ENCODE measurements at places on chromosomes 6 and 20.
A peak's percentile ranks its signal among the peaks of the same experiment; 100 is the strongest.

GRCh38 chr6:44255105-44255808 is 2.1 kb downstream of the SLC35B2 start:
- no peak for DNase-seq

- DNase-seq = no peak
These were observed 637 bp downstream of the TRPC4AP start for GRCh38 chr20:35091816-35092523.

DNA sequence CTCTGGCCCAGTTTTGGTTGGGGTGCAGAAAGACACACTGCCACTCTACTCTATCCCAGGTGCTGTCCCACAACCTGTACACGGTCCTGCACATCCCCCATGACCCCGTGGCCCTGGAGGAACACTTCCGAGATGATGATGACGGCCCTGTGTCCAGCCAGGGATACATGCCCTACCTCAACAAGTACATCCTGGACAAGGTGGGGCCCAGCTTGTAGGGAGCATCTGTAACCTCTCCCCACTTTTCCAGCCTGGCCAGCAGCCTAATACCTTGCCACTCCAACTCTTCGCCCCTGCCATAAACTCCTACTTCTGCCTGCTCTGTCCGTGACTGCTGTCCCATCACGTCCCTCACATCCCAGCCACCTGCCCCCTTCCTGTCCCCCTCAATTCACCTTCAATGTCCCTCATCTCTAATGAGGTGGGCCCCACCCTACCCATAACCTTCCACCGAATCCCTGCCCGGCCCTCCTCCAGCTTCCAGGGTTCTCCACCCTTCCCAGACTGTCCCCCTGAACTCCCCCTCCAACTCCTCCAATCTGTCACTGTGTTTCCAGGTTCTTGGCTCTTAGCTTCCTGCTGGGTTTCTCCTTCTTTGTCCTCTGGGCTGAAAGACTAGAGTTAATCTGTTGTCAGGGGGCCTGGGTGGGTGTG is 12.1 kb downstream of the DEF6 start:
- DNase-seq = no peak

DNA sequence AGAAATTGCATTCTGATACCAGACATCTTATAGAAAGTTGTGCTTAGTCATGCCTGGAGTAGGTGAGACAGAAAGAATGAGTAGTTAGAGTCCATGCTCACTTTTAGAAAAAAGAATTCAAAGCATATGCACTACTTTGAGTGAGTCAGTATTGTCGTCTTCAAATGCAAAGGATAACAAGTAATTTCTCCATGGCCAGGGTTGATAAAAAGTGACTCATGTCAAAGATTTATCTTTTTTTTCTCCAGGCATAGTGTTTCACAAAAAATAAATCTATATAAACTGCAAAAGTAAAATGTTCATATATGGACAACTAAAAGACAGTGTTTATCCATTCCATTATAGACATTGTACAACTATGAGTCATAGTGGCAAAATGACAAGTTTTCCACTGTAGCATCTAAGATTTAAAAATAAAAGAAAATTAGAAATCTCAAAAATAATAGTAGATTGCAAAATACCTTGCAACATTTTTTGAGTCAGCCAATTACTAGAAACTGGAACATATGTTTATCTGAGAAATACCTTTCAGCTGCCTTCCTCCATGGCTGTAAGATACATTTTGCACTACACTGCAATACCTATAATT is 329.6 kb downstream of the GRIK2 start:
- no peak for DNase-seq

GRCh38 chr6:106811088-106811686 is 163.3 kb downstream of the CD24 start:
- no peak for DNase-seq

DNA sequence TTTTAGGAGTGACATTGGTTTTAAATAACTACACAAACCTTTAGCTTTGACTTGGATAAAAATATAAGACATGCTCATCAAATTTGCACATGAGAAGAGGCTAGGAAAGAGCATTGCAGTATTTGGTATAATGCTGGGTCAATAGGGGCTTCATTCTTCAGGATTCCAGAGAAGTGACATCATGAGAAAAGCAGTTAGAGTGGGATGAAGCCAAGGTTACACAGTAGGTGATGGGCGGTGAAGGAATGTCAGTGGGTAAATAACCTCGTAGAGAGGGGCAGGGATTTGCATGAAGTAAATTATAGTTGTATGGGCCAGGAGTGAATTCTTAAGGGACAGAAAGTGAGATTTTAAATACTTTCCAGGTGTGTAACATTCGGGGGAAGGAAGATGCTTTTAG is 216.2 kb downstream of the RFPL4B start:
- DNase-seq = peak; percentile 84

- DNase-seq = no peak
These were observed 93.6 kb downstream of the PREX1 start for GRCh38 chr20:48734104-48734749.

- no peak for DNase-seq
These were observed 1166.0 kb upstream of the GJE1 start for GRCh38 chr6:140966676-140967075.

DNA sequence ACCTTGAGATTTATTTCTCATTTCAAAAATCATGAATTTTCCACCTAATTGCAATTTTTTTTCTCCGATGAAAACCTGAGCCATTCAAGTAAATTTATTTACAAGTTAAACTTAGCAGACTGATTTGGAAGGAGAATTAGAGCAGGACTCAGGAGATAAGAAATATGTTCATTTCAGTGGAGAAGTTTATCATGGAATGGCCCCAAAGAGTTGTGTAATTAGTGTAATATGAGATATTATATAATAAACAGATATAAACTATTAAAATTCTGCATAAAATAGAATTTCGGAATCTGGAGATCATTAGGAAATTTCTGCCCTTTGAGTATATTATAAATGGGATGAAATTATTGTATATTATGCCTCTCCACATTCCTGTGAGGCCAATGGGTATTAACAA is 596.8 kb downstream of the QKI start:
- no peak for DNase-seq

DNA sequence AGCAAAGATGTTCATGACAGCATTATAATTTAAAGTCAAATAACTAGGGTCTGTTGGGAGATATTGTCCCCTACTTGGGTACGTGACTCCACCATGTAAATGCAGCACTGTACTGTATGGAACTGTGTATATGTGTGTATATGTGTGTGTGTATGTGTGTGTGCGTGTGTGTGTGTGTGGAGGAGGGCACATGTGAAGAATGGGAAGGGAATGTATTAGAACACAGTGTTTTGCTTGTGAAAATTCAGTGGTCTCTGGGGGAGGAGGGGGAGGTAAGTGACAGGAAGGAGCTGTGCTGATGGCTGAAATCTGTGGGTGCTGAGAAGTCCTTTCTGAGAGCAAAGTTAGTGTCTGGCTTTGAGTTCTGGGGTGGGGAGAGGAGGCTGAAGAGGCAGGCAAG is 23.9 kb upstream of the VEGFA start:
- DNase-seq = no peak

- DNase-seq = no peak
These were observed 54.1 kb downstream of the CTCFL start for GRCh38 chr20:57470666-57471495.

DNA sequence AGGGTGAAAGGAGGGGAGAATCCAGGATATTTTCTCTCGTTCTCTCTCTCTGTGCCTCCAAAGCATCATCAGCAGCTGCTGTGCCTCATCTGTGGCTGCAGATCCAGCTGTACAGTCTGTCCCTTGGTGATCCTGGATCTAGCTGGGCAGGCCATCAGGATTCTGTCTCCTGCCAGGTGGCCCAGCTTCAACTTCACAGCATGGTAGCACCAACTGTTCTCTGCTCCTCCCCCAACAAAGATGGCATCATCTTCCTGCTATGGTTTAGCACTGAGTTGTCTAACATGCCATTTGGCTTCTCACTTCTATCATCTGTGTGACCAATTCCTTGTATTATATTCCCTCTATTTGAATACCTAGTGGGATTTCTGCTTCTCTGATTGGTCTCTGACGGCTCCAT is 28.6 kb upstream of the ARFGEF2 start:
- DNase-seq = no peak

DNA sequence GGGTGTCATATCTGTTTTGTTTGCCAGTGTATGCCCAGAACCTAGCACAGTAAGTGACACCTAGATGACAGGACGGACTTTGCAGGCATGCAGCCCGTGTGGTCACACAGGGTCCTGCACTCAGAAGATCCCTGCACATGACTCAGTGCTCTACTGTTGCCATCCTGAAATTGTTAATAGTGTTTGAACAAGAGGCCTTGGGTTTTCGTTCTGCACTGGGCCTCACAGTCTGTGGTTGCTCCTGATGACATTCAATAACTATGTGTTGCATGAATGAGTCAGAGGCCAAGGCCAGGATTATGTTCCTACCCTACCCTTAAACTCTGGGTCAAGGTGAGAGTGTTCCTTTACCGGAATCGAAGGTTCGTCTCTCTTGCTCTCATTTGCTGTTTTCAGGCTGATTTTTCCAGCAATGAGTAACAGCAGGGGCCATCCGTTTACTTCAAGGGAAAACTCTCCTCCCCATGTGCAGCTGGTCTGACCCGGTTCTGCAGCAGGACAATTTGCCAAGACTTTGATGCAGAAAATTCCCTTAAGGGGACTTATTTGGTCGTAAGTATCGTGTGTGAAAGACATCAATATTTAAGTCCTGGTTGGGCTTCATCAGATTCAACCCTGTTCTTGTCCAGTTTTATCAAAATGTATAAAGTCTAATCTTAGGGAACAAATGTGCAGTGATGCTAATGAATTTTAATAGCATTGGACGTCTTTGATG is 13.0 kb upstream of the PFDN4 start:
- peak; percentile 48 for DNase-seq

- DNase-seq = no peak
These were observed 48.4 kb upstream of the THEMIS start for GRCh38 chr6:127949251-127949650.

- no peak for DNase-seq
These were observed 233.0 kb upstream of the RAB32 start for GRCh38 chr6:146310628-146311027.

GRCh38 chr6:68082086-68082485 is 553.0 kb upstream of the ADGRB3 start:
- no peak for DNase-seq

DNA sequence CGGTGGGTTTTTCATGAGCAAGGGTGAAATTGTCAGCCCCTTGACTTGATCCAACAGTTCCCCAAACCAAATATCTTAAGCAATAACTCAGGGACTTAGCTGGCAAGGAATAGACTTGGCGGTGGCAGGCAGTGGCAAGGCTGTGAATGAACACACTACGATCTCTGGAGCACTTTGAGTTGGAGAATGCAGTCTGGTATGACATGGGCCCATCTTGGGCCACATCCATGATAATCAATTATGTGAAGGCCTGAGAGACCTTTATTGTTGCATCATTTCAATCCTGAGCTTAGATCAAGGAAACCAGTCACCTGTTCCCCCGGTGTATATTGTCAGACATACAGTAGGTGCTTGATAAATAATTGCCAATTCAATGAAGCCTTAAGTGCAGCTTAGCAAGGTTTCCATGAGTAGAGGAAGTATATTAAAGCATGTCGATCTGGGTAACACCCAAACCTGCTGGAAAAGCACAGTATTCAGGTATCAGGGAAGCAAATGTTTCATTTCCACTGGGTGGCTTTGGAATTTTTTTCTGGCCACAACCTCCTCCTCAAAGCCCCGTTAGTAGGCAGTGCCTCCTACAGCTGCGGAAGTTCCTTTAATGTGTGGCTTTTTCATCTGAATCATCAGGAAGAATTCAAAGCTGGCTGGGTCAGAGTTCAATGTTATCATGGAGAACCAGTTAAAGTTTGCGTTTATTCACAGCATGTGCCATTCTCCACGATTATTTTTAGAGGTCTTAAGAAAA is 10.2 kb downstream of the CASS4 start:
- peak; percentile 81 for DNase-seq

DNA sequence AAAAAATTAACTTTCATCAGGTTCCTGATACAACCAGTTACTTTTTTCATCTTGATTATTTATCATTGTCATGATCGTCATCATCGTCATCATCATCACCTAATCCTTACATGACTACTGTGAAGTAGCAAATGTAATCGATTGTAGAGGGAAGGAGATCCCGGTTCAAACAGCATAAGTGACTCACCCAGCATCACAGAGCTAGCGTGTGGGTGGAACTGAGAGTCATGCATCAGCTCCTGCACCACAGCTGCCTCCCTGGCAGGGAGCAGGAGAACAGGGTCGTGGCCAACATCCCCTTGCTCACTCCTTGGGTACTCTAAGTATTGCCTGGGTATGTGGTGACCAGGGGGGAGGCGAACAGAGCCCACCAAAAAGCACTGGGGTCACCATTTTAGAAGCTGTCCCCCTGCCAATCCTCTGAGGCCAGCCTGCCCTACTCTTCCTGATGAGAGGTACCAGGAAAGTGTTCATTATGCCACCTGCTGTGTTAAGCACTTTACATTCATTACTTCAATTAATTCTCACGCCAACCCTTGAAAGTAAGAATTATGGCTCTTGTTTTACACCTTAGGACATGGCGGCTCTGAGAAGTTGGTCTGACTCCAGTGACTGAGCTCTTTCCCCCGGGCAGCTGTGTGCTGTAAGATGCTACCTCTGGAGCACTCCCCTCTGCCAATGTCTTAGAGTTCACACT is 425.2 kb downstream of the CD83 start:
- peak; percentile 87 for DNase-seq

DNA sequence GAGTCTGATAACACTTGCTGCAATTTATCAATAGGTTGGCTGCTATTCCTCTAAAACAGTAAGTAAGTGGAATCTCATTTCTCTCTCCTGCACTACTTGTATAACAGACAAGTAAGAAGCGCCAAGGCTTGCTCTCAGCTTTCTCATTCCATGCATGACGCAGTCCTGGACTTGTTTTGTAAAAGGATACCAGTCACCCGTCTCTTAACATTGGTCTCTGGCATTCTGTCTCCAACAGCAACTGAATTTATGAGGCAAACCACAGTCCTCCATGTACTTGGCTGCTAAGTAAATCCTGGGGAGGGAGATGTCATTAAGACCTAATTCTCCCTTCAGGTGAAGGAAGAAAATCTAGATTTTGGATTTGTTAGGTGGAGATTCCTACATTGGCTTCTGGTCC is 115.4 kb downstream of the OPN5 start:
- no peak for DNase-seq

DNA sequence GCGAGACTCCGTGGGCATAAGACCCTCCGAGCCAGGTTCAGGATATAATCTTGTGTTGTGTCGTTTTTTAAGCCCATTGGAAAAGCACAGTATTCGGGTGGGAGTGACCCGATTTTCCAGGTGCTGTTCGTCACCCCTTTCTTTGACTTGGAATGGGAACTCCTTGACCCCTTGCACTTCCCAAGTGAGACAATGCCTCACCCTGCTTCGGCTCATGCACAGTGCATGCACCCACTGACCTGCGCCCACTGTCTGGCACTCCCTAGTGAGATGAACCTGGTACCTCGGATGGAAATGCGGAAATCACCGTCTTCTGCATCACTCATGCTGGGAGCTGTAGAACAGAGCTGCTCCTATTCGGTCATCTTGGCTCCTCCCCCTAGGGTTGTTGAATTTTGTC is 307.7 kb upstream of the DEFB115 start:
- DNase-seq = no peak

- no peak for DNase-seq
These were observed 29.5 kb downstream of the STX11 start for GRCh38 chr6:144179828-144180227.
